ENCODE measurements at places on chromosomes 3 and 15.
A peak's percentile ranks its signal among the peaks of the same experiment; 100 is the strongest.

DNA sequence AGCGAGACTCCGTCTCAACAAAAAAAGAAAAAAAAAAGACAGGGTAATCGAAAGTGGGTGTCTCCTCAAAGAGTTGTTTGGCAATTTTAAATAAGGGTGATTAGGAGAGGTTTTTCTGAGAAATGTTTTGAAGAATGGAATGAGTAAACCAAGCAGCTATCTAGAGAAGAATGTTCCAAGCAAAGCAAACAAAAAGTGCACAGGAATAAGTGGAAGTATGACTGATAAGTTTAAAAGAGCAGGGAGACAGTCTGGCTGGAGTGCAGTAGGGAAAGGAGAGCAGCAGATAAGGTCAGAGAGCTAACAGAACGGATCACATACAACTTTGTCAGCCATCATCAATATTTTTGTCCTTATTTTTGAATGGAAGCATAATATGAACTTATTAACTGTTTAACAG, 853.5 kb downstream of the TUSC7 start:
- DNase-seq, result no peak

- DNase-seq, result no peak
These were observed 141.3 kb downstream of the P2RY1 start for GRCh38 chr3:152976239-152976638.

- no peak for DNase-seq
These were observed 324.5 kb upstream of the ROBO2 start for GRCh38 chr3:76715426-76715825.

DNA sequence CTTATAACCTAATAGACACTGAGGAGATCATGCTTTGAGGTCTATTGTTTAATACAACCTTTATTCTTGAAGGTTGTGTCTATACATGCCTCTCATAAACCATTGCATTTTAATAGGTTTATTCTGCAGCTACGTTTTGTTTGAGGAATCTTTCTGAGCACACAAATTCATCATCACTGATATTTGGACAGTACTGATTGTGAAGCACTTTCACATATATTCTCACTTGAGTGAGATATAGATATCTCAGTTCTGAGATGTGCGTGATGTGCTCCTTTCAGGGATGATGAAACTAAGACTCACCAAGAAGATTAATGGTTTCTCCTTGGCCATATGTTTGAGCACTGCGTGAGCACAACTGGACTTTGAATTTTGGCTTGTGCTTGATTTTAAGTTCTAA, 374.4 kb downstream of the LPP start:
- DNase-seq, result no peak

GRCh38 chr3:134143828-134144401, 106.7 kb downstream of the RYK start:
- no peak for DNase-seq

DNA sequence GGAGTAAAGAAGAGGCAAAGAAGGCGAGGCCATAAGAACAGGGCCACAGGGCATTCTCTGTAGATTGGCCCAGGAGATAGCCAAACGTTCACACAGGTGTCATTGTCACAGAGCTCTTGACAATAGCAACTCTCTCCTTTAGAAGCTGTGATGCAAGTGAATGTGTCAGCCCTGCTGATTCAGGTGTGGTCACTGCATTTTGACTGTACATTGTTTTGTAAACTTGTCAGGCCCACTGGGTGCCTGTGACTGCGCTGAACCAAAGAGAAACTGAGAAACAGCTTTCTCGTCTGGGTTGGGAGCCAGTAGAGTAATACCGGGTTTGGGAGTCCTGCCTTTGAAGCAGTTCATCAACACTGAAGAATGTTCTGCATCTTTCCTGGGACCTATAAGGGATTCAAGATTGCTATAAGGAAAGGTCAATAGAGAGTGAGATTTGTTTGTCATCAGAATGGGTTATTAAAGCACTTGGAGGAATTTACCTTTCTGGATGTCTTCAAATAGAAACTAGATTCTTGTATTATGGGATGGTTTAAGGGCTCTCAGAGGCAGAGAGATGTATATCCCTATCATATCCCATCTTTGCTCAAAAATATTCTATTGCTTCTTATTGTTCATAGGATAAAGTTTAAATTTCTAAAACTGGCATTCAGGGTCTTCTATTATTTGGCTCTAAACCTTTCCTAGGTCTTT, 45.4 kb downstream of the TMEM45A start:
- no peak for DNase-seq

- DNase-seq, result peak; percentile 85
These were observed 18.8 kb upstream of the IQSEC1 start for GRCh38 chr3:13091898-13092611.

GRCh38 chr3:65328148-65328547, 640.3 kb upstream of the ADAMTS9 start:
- no peak for DNase-seq

DNA sequence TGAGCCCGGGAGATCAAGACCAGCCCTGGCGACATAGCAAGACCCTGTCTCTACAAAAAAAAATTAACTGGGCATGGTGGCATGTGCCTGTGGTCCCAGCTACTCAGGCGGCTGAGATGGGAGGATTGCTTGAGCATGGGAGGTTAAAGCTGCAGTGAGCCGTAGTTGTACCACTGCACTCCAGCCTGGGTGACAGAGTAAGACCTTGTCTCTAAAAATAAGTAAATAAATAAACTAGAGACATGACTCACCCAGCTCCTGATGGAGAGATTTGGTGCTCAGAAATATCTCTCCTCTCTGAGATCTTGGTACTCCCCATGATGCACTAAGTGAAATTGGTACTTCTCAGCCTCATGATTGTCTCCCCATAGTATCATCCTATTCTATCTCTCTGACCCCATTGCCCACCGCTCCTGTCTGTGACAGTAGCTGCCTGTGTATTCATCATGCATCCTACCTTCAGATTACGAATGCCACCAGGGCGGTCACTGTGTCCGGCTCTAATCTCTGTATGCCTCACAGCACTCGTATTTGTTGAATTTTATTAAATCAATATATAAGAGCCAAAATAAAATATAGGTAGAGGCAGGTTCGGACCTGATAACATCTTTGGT, 50.9 kb downstream of the ABHD2 start:
- DNase-seq, result no peak

GRCh38 chr3:133124511-133124910, 86.3 kb downstream of the TMEM108 start:
- DNase-seq, result no peak

DNA sequence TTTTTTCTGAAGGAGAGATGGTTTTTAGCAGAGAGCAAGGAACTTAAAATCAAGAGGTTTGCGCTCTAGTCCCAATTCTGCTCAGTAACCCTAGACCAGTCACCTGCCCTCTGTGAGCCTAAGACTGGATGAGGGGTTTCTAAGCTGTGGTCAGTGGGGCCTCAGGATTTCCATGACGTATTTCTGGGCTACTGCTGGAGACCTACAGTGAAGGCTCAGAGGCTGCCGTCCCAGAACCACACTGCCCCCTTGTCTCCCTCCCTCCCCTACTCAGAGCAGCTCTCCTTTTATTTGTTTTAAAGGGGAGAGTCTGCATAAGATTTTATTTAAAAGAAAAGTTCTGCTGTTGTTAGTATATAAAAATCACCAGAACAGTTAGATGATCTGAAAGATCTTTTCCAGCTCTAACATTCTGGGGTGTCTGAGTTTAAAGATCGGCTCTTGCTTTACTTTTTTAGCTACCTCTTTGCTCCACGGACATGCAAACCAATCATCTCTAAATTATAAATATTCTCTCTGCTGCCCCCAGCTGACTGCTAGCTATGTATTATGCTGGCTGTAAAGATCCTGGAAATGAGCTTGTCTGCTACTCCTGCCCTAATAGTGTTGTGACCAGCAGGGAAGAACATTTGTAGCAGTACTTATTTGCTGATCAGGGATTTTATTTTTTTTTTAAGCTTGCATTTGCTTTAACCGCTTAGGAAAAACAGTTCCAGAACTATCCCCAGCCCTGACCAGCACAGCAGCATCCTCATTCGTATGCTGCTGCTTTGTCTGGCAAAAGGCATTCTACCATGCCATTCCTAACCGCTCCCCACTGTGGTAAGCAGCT, 28.6 kb upstream of the NDUFB4 start:
- peak; percentile 72 for DNase-seq

GRCh38 chr15:56763141-56763895, 30.0 kb upstream of the ZNF280D start:
- no peak for DNase-seq

- no peak for DNase-seq
These were observed 1.3 kb downstream of the SCN5A start for GRCh38 chr3:38648024-38648658.

GRCh38 chr3:188482929-188483328, 329.0 kb downstream of the LPP start:
- no peak for DNase-seq

GRCh38 chr3:69553888-69554287, 168.0 kb upstream of the FRMD4B start:
- DNase-seq, result no peak

- DNase-seq, result no peak
These were observed 130.8 kb downstream of the HCN4 start for GRCh38 chr15:73237910-73238309.

DNA sequence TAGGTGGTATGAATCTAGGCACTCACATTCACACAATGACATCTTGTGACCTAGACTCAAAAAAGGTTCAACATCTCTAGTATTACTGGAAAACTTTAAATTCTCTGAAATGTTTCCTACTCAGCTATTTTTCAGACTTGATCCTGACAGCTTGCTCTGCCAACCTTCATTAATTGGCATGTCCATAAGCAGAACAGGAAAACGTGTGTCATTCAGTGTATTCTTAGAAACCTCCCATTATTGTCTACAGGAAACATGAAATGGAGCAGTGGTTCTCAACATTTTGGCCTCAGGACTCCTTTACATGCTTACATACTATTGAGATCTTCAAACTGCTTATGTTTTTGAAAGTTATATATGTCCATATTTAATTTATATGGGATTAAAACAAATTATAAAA, 363.2 kb downstream of the NAALADL2 start:
- DNase-seq, result no peak

DNA sequence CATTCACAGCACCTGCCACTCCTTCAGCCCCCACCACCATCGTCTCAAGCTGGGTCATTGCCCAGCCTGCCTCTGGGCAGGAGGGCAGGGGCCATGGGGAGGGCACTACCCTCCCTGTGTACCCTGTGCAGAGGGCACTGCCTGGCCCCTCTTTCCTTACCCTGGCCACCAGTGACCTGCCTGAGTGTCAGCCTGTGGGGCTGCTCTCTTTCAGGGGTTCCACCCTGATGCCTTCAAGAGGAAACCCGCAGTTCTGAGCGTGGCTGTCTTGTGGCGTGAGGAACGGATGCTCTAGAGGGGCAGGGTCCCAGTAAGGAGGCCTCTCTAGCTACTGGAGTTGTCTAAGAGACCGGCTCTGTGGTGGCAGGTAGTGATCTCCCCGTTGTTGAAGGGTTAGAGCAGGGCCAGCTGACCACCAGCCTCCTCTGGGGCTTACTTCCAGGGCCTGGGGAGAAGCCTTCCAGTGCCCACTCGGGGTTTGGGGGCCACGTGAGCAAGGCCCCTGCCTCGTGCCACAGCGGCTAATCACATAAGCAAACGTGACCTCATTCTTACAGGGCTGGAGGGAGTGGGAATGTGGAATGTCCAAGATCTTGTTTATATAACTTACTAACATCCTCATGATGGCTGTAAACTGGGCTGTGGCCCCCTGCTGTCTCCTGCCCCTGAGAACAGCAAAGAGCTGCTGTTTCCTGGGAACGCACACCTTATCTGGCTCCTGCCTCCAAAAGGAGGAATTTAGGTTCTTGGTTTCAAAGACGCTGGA, 31.4 kb upstream of the SEC13 start:
- no peak for DNase-seq

- no peak for DNase-seq
These were observed 2.1 kb upstream of the AMOTL2 start for GRCh38 chr3:134376385-134376765.

DNA sequence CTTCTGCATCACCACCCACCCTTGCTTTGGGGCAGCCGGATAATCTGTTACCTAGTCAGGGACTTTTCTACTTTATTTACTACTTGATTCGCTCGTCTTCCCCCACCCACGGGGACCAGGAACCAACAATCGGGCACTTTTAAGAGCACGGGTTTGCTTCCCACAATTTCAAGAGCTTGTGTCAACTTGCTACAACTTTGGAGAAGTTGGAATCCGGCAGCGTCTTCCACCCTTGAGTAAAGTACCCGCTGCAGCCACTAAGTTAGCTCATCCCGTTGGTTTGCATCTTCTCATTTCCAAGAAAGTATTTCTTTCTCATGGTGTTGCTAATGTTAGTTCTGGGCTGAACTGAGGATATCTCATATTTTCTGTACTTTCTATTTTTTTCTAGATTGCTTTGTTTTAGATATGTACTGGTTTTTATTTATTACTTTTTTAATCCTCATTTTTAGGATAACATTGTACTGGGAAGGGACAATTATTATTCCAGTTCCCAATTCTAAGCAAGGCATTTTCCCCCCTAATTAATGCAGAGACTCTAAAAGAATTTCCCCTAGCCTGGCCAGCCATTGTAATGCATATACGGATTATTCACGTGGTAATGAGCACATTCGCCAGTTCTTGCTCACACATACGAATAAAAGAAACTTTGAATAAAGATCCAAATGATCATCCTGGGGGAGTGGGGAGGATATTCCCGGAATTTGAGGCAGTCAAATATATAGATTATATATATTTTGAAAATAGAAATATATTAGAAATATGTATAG, 4.0 kb downstream of the SOX2 start:
- no peak for DNase-seq

DNA sequence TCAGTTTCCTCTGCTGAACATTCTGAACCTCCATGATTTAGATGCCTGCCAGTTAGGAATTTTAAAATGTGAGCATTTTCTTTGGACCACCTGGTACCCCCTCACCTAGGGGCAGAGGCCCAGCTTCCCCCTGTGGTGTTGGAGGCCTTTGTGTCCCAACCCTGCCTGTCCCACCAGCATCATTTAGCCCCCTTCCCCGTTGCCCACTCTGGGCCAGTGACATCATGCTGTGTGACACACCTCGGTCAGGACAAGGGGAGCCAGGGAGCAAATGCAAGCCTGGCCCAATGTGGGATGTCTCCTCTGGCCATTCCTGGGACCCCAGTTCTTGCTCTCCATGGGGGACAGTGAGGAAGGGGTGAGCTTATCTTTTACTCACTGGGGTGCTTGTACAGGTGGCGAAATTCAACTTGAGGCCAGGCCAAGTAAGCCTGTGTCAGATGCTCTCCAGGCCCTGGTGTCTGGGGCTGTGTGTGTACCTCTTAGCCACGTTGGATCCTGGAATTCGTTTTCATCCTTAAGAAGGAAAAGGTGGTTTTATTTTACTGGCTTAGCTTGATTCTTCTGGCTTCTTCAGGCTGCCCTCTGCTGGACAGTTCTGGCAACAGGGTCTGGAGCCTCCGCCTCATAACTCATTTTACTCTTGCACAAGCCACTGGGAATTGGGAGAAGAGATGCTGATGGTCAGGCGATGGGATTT, 49.7 kb upstream of the MYZAP start:
- DNase-seq, result peak; percentile 57

Data from NAMALWA (cell line).